ENCODE measurements at places on chromosomes 12 and 14. TPM values are rescaled to one million over a fixed set of nuclear protein-coding genes. Genes with fewer than 3 reads are reported as not detected.

AMHR2 gene
- total RNA-seq: 2.0 TPM

NXPH4 gene
- 3.8 TPM for total RNA-seq

RAB5B gene
- total RNA-seq: 37.8 TPM

TEX22 gene
- 0.24 TPM for total RNA-seq

TBC1D30 gene
- total RNA-seq: 1.8 TPM

RFX4 gene
- not detected for total RNA-seq

CHGA gene
- 2.1 TPM for total RNA-seq

HOXC12 gene
- total RNA-seq: not detected

PFDN5 gene
- total RNA-seq: 548 TPM

PMEL gene
- 0.65 TPM for total RNA-seq

PSMA3 gene
- total RNA-seq: 273 TPM

DTX1 gene
- 0.32 TPM for total RNA-seq

TSPAN9 gene
- total RNA-seq: 16.7 TPM

MSI1 gene
- 1.5 TPM for total RNA-seq

RDH12 gene
- 0.13 TPM for total RNA-seq

PTPRR gene
- 0.17 TPM for total RNA-seq

KRT73 gene
- total RNA-seq: not detected

PLEKHD1 gene
- total RNA-seq: 0.03 TPM

SOAT2 gene
- total RNA-seq: 0.24 TPM

AMDHD1 gene
- 2.8 TPM for total RNA-seq

APOLD1 gene
- 0.38 TPM for total RNA-seq

WNT1 gene
- not detected for total RNA-seq

TCTN2 gene
- 15.1 TPM for total RNA-seq

SIX1 gene
- 7.8 TPM for total RNA-seq

SLC25A21 gene
- 1.6 TPM for total RNA-seq

KLRC3 gene
- total RNA-seq: not detected

IL22 gene
- not detected for total RNA-seq

AMN gene
- 0.16 TPM for total RNA-seq

METTL25 gene
- 3.2 TPM for total RNA-seq

ARID2 gene
- 9.3 TPM for total RNA-seq

CKAP4 gene
- 82.5 TPM for total RNA-seq

KERA gene
- total RNA-seq: not detected

MANSC4 gene
- not detected for total RNA-seq

FCF1 gene
- 51.8 TPM for total RNA-seq

SERPINA9 gene
- not detected for total RNA-seq

ACOT6 gene
- total RNA-seq: not detected

CNTN1 gene
- 64.6 TPM for total RNA-seq

C12orf50 gene
- not detected for total RNA-seq

ADCY4 gene
- total RNA-seq: not detected

FSCB gene
- total RNA-seq: not detected

NPAS3 gene
- not detected for total RNA-seq

TBX3 gene
- 19.1 TPM for total RNA-seq

KLHL33 gene
- total RNA-seq: not detected

CDKL1 gene
- 2.2 TPM for total RNA-seq
